ENCODE measurements at places on chromosomes 3 and 15.

DNA sequence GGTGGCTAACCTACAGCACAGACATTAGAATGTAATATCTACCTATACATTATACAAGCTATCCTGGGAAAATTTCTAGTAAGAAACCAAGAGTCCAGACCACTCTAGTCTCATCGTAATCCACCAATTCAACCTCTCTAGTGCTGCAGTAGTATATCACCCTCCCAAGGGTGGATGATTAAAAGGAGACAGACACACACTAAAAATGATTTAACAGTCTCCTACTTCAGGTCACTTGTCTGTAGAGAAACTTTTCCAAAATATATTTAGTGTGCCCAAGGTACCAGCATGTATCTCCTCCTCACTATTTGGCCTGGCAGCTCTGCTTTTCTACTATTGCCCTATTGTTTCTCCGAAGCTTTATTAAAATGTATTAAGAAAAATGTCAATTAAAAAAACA lies 45.0 kb downstream of the ZBTB20 start:
- no peak for DNase-seq

DNA sequence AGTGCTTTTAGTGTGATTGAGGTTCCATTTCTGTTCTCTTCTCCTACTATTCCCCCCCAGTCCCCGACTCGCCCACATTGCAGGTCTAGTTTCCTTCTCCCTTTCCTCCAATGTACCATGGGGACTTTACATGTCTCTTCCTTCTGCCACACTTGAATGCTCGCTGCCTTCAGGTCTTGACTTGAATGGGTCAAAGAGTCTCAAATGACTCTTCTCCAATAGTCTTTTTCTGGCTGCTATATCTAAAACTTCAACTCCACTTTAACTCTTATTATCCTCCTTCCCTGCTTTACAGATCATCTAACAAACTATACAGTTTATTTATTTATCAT lies 213.9 kb upstream of the SLC2A2 start:
- no peak for DNase-seq

DNA sequence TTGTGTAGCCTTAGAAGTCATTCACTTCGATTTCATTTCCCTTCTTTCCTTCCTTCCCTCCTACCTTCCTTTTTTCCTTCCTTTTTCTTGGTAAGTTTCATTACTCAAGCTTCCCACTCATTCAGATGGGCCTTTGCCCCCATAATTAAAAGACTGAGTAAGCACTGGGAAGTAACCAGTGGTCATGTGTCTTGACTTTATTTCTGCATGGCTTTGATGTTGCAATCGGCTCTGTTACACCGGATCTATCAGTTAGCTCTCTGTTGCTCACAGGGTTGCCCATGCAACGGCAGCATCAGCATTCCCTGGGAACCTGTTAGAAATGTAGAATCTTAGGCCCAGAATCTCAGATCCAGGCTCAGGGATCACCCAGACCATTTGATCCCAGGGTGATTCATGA lies 25.6 kb upstream of the LARS2 start:
- no peak for DNase-seq

DNA sequence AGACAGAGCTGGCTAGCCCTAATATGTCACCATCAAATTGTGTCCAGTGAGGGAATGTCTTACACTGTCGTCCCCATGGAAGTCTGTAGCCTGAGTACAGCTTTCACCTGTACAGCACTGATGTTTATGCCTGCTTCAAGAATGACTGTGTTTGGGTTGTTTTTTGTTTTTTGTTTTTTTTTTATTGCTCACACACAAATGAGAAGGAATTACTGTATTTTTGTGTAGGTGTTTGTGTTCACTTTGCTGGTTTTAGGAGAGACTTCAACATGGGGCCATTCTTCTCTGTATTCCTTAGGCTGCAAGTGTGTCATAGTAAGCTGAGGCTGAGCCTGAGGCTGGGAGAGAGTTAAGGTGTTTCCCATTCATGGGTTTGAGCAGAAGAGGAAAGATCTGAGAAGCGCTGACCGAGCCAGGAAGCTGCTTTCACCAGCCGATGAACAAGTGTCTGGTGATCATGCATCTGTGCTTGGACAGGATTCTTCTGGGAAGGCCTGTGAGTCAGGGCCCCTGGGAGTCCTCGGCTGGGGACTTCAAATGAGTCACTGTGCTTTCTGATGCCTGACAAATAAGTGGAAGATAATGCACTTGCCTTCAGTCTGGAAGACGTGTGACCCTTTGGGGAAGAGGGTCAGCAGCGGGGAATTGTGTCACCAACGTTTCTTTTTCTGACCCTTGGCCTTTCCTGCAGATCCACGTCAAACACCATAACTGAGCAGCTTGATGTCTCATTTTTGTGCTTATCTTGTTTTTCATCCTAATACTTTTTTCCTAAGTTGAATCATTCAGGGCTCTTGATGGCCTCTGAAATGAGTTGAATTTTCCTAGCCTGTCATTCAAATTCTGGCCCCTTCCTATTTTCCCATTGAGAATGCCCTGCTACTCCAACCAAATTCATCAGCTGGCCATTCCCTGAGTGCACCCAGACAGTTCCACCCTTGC lies 36.7 kb upstream of the ZBTB38 start:
- DNase-seq, result no peak

DNA sequence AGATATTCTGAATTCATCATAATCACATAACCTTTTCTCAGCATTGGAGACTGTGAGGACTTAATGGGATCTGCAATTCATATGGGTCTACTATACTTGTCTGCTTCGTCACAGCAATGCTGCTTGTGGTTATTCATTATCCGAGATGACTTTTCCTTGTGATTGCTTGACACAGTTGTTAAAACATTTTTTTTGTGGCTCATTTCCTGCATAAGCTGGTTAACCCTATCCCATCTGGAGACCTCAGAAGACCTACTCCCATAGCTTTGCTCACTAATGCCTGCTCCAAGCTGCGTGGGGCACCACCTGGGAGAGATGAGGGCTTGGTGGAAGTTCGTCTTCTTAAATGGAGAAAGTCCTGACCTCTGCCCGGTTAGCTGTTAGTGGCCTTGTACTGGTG lies 360.8 kb downstream of the CHST2 start:
- DNase-seq, result no peak

- DNase-seq, result no peak
These were observed 10.1 kb downstream of the CEP63 start for GRCh38 chr3:134495980-134496379.

- no peak for DNase-seq
These were observed 171.1 kb upstream of the STT3B start for GRCh38 chr3:31361371-31362273.

- DNase-seq, result no peak
These were observed 759 bp downstream of the AMOTL2 start for GRCh38 chr3:134373271-134374104.

GRCh38 chr3:73657186-73657585 lies 32.4 kb upstream of the PDZRN3 start:
- no peak for DNase-seq

- DNase-seq, result no peak
These were observed 888.3 kb downstream of the PLOD2 start for GRCh38 chr3:145272684-145273083.

- DNase-seq, result no peak
These were observed 10.4 kb downstream of the SH2D7 start for GRCh38 chr15:78102741-78103140.

DNA sequence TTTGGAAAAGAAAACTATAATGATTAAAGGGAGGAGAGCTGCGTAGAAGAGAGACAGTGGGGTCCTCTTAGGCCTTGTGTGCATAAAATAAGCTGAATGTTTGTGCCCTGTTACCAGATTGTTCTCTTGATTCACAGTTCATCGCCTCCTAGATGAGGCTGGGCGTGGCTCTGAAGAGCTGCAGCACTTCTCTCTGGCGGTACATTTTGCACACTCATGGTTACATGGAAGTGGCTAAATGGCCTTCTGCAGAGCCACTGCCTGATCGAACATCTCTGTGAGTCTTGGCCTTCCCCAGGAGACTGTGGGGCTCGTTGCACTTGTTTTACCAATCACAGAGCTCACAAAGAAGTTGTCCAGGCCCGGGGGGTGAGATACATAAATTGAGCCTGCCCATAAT lies 208.8 kb downstream of the GABRG3 start:
- no peak for DNase-seq

DNA sequence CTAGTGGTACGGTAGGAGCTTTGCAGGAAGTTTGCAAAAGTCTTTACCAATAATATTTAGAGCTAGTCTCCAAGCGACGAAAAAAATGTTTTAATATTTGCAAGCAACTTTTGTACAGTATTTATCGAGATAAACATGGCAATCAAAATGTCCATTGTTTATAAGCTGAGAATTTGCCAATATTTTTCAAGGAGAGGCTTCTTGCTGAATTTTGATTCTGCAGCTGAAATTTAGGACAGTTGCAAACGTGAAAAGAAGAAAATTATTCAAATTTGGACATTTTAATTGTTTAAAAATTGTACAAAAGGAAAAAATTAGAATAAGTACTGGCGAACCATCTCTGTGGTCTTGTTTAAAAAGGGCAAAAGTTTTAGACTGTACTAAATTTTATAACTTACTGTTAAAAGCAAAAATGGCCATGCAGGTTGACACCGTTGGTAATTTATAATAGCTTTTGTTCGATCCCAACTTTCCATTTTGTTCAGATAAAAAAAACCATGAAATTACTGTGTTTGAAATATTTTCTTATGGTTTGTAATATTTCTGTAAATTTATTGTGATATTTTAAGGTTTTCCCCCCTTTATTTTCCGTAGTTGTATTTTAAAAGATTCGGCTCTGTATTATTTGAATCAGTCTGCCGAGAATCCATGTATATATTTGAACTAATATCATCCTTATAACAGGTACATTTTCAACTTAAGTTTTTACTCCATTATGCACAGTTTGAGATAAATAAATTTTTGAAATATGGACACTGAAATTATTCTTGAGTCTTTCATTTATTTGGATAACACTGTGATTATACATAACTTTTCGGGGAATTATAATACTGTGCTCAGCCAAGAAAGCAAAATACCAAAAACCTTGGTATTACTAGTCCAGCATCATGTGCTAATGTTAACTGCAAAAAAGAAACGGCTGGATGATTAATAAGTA lies 2.2 kb downstream of the SOX2 start:
- DNase-seq, result no peak

GRCh38 chr3:143600756-143601718 lies 247.2 kb downstream of the SLC9A9 start:
- DNase-seq, result no peak

DNA sequence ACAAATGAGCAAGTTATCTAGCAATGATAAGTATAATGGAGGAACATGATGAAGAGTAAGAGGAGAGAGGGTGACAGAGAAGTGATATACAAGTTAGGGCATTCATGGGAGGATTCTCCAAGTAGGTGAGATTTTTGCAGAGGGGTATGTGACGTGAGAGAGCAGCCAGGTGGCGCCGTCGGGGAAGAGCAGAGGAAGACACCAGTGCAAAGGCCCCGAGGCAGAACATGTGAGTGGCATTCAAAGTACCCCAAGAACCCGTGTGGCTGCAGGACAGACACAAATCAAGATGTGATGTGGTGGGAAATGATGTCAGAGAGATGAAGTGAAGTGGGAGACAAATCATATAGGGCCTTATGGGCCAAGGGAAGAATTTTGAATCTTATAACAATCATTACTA lies 81.8 kb upstream of the GRM7 start:
- DNase-seq, result no peak

DNA sequence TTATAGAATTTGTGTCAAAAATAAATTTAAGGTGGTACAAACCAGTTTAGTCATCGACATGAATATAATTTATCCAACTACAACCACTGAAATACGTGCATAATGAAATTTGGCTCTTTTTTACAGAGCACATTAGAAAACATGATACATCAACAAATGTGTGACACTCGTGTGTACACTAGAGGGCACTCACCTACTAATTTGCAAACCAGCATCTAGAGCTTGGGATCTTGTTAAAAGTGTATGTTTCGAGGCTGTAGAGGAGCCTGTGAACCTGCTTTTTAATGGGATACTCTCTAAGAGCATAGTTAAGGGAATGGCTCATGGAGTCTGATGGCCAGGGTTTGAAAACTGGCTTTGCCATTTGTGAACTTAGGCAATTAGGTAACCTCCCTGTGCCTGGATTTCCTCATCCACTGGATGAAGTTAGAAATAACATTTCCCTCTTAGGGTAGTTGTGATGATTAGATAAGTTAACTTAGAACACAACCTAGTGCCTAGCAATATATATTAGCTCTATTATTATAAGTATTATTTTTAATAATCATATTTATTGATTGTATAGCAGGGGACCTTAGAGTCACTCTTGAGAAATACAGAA lies 8.8 kb upstream of the CPOX start:
- DNase-seq, result no peak

DNA sequence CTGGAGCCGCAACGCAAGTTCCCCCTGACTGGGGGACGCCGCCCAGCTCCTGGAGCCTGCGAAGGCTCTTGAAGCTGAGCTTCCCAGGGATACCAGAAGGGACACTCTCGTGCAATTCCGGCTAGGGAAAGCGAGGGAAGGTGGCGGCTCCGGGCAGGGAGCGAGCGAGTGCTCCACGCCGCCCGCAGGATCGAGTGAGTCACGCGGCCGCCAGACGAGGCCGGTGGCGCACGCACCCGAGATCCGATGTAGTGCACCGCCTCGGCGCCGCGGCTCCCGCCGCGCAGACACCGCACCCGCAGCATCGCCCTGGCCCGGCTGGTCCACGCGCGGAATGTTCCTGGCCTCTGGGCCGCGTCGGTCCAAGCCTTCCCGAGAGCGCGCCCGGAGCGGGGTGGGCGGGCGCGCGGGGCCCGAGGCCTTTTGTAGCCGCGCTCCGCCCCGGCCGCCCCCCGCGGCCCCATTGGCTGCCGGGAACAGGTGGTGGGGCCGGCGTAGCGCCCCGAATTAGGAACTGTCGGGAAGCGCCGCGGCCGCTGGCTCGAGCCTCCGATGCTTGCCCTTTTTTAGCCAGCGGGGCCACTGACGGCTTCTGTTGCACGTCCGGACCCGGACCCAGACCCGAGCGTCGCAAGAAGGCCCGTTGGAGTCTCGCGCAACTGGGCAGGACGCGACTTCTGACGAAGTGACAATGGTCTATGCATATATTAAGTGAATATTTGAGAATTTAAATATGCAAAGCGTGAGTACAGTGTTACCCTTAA lies at the start of gene GATM:
Gene GATM, minus strand, starts transcription at position 396 of the 764 bp plus-strand sequence. Its CDS starts 91 bp downstream, at position 305.
- peak; percentile 46 for DNase-seq

Data from NCI-H1092 (cell line).